Stimulated activated CD8-positive, alpha-beta memory T cell treated with anti-CD3 and anti-CD28 coated beads, Interleukin-7, amount 100 ng/mL, for 24 hours (primary cell): ENCODE measurements at places on chromosomes 7 and 10.
A peak's percentile ranks its signal among the peaks of the same experiment; 100 is the strongest.

DNA sequence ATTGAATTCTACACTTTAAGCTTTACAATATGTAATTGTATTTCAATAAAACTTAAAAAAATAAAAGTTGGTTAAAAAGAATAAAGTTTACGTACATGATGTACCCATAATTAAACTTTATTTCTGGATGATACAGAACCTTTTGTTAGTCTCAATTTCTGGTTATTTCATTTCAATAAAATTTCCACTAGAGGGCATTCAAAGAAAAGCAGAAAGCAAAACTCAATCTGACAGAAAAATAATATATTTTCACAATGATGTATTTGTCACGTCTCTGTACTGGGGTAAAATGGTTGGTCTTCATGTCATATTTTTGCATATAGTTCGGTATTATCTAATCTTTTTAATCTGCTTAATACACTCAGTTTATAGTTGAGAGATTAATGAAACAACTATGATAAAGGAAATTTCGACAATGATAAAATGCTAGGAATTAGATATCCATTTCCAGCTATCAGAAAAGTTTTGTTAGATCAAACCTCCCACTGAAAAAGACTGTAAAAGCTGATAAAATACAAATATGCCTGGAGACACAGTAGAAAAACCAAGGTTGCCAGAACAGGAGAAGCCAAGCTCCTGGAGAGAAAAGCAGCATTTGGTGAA lies 27.4 kb downstream of the ASZ1 start:
- DNase-seq = no peak

DNA sequence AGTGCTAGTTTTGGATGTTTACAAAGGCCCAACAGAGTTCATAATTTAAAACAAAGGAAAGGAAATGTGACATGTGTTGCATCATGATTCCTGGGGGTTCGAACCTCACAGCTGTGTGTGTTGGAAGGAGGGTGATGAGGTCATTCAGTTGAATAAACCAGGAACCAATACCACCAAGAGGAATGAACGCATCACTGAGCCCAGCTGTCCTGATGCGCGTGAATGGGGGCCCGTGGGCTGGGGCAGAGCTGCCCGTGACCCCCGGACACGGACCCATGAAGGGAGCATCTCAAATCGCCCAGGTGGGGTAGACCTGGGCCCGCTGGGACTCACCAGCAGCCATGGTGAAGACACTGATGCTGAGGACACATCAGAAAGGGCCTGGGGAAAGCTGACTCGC lies 33.0 kb downstream of the BRI3 start:
- no peak for DNase-seq

DNA sequence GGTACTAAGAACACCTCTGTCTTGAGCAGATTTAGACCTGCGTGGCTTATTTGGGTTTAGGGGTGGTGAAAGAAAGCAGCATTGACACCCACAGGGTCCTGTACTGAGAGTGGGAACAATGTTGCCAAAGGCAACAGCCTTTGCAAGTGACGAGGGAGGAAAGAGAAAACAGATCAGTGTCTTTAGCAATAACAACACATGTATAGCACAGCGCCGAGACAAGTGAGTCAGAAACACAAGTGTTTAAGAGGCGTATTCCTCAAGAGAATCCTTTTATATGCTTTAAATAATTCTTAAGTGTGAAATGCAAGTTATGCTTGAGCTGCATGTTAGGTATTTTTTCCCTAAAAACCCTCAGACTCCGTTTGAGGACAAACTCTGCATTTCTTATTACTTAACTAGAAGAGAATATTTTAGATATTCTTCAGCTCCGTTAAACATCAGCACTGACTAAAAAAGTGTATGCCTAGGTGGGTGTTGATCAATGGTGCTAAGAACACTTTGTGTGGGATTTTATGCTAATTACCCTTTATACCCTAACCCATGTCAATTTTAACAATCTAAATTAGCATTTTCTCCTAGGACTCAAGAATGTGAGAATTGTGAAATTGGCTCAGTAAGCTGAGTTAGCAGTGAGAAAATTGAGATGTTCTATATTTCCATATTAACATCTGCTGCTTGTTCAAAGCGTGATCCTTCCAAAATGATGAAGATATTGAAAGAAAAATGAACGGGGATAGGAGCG lies 1095.4 kb upstream of the CELF2 start:
- no peak for DNase-seq

- no peak for DNase-seq
Measured at GRCh38 chr10:77681839-77682238, 44.2 kb upstream of the KCNMA1 start.

GRCh38 chr7:139560678-139561077 lies 37.2 kb downstream of the CLEC2L start:
- DNase-seq = no peak

DNA sequence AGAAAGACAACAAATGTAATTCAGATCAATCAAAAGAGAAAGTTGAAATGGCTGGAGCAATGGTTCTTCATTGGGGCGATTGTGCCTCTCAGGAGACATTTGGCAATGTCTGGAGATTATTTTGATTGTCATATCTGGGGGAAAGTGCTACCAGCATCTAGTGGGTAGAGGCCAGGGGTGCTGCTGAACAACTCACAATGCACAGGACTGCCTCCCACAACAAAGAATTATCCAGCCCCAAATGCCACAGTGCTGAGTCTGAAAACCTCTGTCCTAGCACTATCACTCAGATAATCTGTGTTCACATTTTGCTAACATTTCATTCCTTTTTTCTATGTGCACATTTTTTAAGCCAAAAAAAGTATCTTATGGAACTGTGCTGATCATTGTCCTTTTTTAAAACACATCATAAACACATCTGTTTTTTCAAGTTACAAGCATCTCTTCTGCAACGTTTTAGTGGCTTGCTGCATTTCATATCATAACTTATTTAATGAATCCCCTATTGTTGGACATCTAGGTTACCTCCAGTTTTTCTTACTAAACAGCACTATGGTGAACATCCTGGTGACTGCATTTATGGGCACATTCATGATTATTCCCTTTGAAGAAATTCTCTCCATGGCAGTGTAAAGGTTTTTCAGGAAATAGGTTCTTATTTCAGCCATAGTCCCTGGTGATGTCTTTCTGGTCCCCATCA lies 114.2 kb downstream of the C10orf105 start:
- DNase-seq = no peak

- no peak for DNase-seq
Measured at GRCh38 chr10:122390679-122391078, 16.2 kb downstream of the PLEKHA1 start.

GRCh38 chr10:11142777-11143176 lies 125.1 kb downstream of the CELF2 start:
- DNase-seq = no peak

GRCh38 chr7:127847641-127848040 lies 183.6 kb downstream of the LRRC4 start:
- DNase-seq = no peak

GRCh38 chr7:17910377-17910776 lies 29.9 kb downstream of the SNX13 start:
- no peak for DNase-seq

DNA sequence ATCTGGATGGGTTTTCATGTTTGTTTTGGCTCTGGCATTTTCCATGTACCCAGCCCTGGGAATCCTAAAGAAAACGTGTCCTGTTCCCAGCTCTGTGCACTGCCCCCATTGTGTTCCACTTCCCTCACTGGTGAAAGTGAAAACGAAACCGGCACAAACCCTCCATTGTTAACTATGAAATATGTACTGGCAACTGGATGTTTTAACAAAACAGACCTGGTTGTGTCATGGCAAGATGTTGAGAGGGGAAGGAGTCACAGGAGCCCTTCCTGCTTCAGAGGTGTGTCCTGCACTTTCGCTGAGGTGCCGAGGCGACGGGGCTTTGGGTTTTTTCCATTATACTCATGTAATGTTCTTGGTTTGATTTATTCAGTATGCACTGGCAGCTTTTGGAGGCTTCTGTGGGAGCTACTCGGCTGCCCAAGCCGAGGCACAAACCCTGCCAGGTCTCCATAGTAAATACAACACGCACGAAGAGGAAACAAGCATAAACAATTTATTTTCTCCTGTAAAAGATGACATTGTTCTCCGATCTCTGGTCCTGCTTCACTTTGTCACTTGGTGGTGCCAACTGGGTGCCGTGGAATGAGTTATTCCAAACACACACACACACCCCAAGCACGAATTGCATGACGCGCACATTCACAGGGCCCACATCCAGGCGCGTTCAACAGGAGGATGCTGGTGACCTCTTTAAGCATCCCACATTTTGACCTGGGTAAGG lies 118.2 kb downstream of the CDK6 start:
- peak; percentile 18 for DNase-seq

GRCh38 chr10:12974491-12975199 lies 26.9 kb downstream of the CCDC3 start:
- no peak for DNase-seq

GRCh38 chr10:89795840-89796239 lies 94.5 kb downstream of the KIF20B start:
- DNase-seq = no peak

GRCh38 chr7:116522247-116522646 lies 2.6 kb upstream of the CAV1 start:
- DNase-seq = no peak

DNA sequence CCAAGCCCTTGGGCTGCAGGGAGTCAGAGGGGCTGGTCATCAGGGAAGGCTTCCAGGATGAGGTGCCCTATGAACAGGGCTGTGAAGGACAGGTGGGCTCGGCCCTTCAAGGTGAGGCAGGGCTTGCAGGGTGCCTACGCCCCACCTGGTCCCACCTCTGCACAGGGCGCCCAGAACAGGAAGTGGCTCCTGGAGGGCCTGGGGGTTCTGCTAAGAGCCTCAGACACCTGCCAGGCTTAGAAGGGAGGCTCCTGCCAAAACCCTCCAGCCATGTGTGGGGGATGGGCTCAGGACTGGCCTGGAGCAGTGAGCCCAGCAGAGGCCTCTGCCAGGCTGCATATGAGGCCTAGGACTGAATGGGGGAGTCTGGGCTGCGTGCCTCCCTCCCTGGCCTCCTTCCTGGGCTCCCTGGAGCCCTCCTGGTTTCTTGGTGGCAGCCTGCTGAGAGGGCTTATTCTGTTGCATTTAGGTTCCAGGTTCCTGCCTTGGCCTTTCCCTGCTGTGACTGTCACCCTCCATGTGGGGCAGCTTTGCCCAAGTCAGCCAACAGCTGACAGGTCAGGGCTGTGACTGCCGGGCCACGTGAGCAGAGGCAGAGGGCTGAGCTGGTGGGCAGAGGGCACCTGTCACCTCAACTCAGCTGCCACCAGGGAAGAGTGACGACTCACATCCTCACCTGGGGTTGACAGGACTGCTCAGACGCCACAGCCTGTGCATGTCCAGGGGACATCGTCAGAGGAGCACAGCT lies 45.2 kb upstream of the MSMB start:
- DNase-seq = no peak
